M059J (cell line): ENCODE measurements at places on chromosomes 2 and 18. TPM values are rescaled to one million over a fixed set of nuclear protein-coding genes. Genes with fewer than 3 reads are reported as not detected.

DNA sequence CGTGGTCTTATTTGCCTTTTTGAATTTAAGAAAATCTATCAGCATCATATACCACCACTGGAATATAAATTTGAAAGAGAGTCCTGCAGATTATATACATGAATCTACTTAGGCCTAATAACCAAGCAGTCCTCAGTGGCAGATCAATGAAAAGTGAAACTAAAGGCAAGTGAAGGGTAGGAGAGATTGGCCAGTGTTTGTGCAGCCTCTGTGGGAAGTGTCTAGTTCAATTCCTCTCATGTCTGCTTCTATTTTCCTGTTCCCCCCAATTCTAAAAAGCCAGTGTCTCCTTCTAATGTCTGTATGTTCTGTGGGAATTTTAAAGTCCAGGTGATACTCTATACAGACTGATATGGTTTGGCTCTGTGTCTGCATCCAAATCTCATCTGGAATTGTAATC is 61.9 kb downstream of the FN1 start:
- DNase-seq = no peak

DNA sequence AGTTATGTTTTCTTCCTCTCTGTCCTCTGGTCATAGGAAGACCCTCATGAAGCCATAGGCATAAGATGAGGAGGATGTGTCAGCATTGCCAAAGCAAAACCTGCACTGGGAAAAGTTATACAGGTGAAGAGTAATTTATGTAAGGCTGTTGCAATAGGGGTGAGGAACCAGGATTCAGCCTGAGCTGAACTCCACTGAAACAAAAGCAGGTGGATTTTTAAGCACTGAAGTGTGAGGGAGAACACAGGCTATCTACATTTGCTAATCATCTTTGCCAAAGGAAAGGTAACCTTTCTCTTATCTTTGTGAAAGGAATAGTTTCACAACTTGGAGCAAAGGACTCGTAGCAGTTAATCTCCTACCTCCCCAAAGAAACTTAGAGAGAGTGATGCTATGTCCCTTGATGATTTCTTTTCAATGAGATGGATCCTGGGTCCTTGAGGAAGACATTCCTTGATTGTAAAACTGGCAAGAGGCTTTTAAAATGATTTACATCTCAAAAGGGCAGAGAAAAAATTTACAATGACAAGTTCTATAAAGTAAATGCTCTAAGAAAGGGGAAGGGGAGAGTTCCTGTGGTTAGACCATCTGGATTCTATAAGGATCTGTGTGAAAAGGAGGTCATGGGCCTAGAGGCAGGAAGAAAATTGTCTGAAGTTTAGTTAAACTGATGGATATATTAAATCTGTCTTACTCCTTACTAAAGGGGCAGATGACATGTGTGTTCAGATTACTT is 385.4 kb upstream of the CDH7 start:
- DNase-seq = no peak

DNA sequence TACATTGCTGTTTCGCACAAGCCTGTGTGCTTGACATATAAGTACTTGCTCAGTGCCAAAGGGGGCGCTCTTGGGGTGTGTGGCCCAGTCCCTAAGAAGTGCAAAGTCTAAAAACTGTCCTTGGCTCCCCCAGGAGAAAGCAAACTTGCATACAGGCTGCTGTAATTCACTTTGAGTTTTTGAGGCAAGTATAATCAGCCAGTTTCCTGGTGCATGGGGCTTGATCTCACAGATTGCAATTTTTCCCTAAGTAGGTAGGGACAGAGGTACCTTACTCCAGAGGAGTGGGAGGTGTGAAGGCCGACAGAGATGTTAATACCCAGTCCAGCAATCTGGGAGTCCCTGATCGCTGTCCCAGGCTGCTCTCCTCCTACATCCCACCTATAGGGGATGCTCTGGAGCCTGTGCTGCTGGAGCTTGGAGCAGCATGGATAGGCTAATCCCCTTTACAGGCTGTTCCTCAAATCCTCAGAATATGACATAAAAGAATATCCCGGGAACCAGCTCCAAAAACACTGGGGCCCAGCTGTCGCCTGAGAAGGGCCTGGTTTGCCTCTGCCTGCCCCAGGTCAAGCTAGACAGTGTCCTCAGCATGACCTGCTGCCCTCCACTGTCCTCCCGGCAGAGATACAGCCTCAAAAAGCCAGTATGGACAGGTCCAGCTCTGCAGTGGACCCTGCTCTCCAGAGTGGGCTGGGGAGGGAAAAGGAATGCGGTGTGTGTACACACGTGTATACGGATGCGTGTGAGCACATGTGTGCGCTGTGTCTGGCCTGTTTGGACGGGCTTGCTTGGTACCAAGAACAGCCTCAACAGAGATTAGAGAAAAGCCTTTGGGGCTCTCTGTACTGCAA is 136.5 kb upstream of the HAAO start:
- DNase-seq = no peak

DNA sequence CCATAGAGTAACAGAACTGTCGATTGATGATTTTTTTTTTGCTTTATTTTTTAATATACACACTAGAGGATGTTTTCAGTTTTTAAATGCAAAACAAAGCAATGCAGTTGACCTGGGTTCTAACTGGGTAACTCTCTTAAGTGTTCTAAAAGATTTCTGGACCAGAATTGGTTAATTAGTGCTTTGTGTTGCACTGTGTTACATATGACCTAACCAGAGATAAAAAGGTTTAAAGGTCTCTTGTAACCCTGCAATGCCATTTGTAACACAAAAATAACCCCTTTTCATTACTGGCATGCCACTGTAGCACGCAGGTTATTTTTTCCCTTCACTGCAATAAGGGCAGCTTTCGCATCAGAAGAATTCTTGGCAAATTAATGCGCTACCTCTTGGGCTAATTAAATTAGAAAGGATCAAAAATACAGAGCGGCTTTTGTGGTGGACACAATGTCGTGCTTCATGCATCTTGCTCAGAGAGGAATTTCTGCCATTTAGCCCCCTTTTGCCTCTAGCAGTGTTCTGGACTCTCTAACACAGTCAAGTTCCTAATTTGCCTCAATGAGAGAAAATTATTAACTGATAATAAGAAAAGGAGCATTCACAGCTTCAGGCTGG is 250.8 kb upstream of the ZEB2 start:
- no peak for DNase-seq

DNA sequence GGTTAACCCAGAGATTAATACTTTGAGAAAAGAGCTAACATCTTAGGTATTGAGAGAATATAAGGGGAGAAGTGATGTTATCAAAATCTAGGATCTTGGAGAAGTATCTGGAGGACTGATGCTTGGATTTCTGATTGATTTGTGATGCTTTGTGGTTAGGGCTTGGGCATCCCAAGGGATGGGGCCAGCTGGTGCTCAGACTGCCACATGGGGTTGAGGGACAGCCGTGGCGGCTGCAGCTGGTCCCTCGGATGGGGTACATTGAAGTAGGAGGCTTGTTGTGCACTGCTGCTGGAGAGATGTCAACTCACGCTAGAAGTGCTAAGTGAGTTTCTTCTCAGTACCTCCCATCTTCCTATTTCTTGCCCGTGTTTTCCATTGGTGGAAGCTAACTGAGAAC is 22.4 kb downstream of the HRH4 start:
- no peak for DNase-seq

ANKRD30BL gene
- not detected in 2 replicates for total RNA-seq

ERFE gene
- total RNA-seq = 1.6 and 5.2 TPM in 2 replicates

DSG1 gene
- total RNA-seq = not detected in 2 replicates
